ENCODE measurements at places on chromosomes 6 and 20. TPM values are rescaled to one million over a fixed set of nuclear protein-coding genes. Genes with fewer than 3 reads are reported as not detected.

The NUP43 gene
- 77.1 TPM for total RNA-seq

DNA sequence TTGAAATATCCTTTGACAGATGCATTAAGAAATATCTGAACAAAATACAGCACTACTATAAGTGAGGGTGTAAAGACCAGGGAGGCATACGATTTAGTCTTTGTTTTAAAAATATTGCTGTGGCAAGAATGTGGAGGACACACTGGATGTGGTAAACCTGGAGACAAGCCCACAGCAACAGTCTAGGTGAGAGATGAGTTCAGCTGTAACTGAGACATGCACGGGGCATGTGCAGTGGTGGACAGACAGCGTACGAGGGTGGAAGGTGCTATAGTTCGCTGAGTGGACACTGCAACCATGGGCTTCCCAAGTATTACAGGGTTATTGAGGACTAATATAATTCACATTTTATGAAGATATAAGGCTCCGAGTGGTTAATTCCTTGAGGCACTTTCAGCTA, 1.8 kb downstream of the NANP start:
- no peak for DNase-seq

GRCh38 chr6:107360476-107360875, 98.9 kb downstream of the PDSS2 start:
- no peak for DNase-seq

The OR2H2 gene
- total RNA-seq: not detected

DNA sequence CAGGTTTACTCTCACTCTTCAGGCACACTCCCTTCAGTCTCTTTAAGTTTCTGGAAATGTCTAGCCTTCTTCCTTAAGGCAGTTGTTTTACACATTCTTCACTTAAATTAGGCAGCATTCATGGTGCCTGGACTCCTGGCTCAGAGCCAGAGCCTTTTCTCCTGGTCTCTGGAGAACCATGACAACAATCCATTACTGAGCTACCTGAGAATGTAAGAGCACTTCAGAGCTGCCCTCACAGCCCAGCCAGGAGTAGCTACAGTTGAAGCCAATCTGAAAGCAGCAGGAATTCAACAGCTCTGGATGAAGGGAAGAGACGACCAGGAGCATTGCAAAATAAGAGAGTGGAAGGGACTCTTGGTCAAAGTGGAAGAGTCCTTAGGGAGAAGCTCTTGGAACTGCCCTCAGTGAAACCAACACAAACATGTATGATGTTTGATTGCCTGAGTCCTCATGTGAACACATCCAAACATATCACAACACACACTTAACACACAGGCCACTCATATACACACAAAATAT, 416.8 kb upstream of the SPTLC3 start:
- no peak for DNase-seq

DNA sequence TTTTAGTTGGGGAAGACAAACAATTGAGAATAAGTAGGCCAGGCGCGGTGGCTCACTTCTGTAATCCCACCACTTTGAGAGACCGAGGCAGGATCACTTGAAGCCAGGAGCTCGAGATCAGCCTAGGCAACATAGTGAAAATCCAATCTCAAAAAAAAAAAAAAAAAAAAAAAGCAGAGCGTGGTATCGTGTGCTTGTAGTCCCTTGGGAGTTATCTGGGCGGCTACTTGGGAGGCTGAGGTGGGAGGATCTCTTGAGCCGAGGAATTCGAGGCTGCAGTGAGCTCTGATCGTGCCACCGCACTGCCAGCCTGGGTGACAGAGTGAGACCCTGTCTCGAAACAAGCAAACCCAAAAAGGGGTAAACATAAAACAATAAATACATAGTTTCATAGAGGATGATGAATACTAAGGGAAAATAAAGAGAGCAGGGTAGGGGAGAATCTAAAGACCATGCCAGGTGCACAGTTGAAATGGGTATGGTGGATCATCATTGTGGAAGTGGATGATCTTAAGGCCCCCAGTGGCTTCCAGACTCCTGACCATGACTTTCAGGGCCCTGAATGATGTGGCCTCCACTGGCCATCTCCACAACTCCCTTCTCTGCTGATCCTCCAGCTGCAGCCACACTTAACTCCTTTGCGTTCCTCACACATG, 947 bp downstream of the POFUT1 start:
- peak; percentile 40 for DNase-seq

The KCNQ2 gene
- total RNA-seq: not detected

The BTBD9 gene
- total RNA-seq: 18.8 TPM

The EYS gene
- not detected for total RNA-seq

- DNase-seq: no peak
Observed at GRCh38 chr6:163670336-163670735, 255.8 kb downstream of the QKI start.

DNA sequence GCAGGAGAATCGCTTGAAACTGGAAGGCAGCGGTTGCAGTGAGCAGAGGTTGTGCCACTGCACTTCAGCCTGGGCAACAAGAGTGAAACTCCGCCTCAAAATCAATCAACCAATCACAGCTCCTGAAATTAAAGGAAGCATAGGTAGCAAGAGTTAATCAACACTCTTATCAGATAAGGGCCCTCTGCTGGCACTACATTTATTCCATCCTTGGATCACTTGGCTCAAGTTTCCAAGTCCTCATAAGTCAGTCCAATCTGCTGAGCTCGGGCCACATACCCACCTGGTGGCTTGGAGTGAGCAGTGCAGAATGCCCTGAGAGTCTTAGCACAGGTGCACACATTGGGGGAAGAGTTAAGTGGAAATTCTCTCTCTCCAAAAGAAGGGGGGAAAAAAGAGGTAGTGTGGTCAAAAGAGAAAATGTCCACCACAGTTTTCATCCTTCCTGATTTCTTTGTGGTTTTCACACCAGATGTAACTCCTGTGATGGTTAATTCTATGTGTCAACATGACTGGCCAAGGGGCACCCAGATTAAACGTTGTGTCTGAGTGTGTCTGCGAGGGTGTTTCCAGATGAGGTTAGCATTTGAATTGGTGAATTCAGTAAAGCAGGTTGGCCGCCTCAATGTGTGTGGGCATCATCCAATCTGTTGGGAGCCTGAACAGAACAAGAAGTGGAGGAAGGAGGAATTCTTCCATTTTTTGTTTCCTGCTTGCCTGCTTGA, 14.2 kb upstream of the FAM8A1 start:
- DNase-seq: no peak

GRCh38 chr6:41100871-41101287, 28.1 kb downstream of the NFYA start:
- DNase-seq: no peak

- DNase-seq: no peak
Observed at GRCh38 chr6:43634702-43635303, 837 bp upstream of the MAD2L1BP start.

The SPATS1 gene
- not detected for total RNA-seq

DNA sequence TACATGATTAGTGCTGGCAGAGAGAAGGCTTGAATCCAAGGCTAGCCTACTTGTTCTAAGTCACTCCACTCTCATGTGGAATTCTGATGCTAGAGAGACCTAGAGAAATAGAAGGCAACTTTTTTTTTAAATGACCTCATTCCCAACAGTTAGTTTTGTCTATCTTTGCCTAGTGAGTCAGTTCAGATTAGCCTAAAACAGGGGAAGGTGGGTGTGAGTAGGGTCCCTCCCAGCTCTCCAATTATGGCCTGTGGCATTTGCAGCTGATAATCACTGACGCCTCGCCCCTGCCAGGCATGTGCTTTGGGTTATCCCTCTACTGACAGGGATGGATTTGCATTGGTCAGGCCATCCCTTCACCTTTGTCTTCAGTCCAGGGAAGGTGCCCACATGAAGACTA, 13.6 kb downstream of the TXLNB start:
- DNase-seq: no peak

- DNase-seq: no peak
Observed at GRCh38 chr20:43323592-43323991, 133.9 kb upstream of the PTPRT start.

The SNRPB gene
- total RNA-seq: 384 TPM

- DNase-seq: no peak
Observed at GRCh38 chr6:31114970-31115849, 610 bp downstream of the PSORS1C1 start.

- DNase-seq: no peak
Observed at GRCh38 chr6:87848616-87849015, 146.6 kb upstream of the AKIRIN2 start.

GRCh38 chr6:3296537-3296936, 37.8 kb downstream of the PSMG4 start:
- no peak for DNase-seq
